ENCODE measurements at places on chromosomes 16 and 17. TPM values are rescaled to one million over a fixed set of nuclear protein-coding genes. Genes with fewer than 3 reads are reported as not detected.

The GTF3C1 gene
- 54.1 TPM for total RNA-seq

The SMIM22 gene
- not detected for total RNA-seq

The CDR2L gene
- total RNA-seq = 0.93 TPM

The MEIOB gene
- total RNA-seq = 0.76 TPM

The NPIPB5 gene
- total RNA-seq = 131 TPM

The SDR42E2 gene
- total RNA-seq = 0.15 TPM

The RCVRN gene
- total RNA-seq = not detected

The KRTAP1-4 gene
- total RNA-seq = not detected

The ANKFN1 gene
- total RNA-seq = not detected

The ZFPM1 gene
- total RNA-seq = 11.0 TPM

The C17orf78 gene
- not detected for total RNA-seq

The ATP6V0D1 gene
- total RNA-seq = 11.9 TPM

The CSH2 gene
- total RNA-seq = not detected

The TBC1D26 gene
- 0.57 TPM for total RNA-seq

The TBC1D3I gene
- 0.19 TPM for total RNA-seq

The SLX4 gene
- 14.0 TPM for total RNA-seq

The CDRT15 gene
- total RNA-seq = not detected

The TNFRSF17 gene
- total RNA-seq = not detected

The CA4 gene
- not detected for total RNA-seq

The MYH11 gene
- not detected for total RNA-seq

The DCTN5 gene
- total RNA-seq = 57.5 TPM

The CXCL16 gene
- 2.3 TPM for total RNA-seq
